Metanephros (tissue), 2 donors: ENCODE measurements at places on chromosomes 13 and 19. TPM values are rescaled to one million over a fixed set of nuclear protein-coding genes. Genes with fewer than 3 reads are reported as not detected.

The RFX1 gene
- 14.8 TPM for total RNA-seq

The NBEA gene
- 44.0 TPM for total RNA-seq

The CPB2 gene
- not detected for total RNA-seq

The CACNG7 gene
- total RNA-seq: 0.76 TPM

The EBI3 gene
- 0.82 TPM for total RNA-seq

The PSG1 gene
- not detected for total RNA-seq

The FAM216B gene
- not detected for total RNA-seq
